Stimulated activated CD8-positive, alpha-beta memory T cell treated with anti-CD3 and anti-CD28 coated beads, Interleukin-4, amount 100 ng/mL, for 4 hours (primary cell): ENCODE measurements at places on chromosomes 5 and 9.

GRCh38 chr5:172185096-172185461, 2.9 kb downstream of the STK10 start:
- no peak for DNase-seq

DNA sequence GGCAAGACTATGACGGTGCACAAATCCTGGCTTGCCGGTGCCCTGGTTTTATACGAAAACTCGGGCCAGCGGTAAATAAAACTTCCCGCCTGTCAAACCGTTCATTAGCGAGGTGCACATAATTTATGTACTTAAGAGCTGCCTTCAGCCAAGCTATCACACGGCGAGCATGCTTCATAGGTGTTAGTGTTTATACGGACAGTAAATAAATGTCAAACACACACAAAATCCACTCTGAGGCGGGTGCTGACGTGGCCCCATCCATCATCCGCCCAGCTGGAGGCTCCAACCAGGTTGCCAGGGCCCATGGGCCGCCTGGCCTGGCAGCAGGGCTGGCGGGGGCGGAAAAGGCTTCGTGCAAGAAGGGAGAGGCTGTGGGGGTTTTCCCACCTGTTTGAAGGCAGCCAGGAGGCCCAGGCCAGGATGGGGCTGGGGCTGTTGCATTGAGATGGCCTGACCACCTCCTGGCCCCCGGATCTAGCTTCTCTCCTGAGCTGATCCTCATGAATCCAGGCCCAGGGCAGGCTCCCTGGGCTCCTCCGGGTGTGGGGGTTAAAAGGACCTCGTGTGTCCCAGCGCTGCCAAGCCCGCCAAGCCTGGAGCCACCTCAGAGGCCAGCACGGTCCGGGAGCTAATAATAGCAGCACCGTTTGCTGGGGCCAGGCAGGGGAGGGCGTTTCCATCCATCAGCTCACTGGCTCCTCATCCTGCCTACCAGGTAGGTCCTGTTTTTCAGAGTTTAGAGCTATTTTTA, 43.2 kb downstream of the BARX1 start:
- DNase-seq, result no peak

DNA sequence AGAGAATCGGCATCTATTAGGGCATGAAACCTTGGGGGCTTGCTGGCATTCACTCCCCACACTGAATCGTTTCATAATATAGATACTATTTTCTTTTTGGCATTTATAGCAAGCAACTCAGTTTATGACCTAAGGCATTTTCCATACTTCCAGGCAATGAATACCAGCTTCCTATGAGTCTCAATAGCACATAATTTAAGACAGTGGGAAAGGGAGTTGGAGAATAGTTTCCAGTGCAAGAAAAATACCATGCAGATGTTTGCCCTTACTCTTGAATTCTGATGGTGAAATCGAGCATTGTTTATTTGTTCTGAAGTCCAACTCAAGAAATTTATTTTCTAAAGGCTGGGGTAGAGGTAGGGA, 175.8 kb upstream of the KLF9 start:
- no peak for DNase-seq

DNA sequence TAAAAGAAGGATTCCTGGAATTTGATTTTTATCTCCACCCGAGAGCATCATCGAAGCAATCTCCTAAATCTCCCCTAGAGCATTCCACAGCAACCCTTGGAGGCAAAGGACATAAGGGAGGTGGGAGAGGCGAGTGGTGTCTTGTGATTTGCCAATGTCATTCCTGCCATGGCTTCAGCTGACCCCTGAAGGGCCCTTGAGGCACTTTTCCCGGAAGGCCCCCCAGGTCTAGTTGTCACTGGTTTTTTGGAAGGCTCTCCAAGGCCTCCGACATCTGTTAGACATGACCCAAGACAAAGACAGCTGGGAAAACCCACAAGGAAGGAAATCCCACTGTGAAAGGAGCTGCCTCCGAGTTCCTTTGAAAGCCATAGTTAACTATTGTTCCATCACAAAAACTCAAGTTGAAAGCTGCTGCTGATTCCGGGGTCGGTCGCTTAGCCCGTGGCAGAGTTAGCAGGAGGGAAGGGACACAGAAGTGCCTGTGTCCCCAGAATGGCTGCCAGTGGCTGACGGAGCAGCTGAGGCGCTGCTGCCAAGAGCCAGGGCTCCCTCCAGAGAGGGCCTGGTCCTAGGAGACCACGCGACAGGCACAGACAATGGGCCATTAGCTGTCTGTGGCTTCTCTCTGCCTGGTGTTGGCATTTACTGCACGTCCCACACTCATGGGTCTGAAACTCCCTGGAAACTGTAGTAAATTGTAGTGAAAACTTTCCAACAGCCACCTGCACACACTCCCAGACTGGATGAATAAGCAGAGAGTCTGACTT, 24.4 kb upstream of the TRIO start:
- DNase-seq, result no peak

DNA sequence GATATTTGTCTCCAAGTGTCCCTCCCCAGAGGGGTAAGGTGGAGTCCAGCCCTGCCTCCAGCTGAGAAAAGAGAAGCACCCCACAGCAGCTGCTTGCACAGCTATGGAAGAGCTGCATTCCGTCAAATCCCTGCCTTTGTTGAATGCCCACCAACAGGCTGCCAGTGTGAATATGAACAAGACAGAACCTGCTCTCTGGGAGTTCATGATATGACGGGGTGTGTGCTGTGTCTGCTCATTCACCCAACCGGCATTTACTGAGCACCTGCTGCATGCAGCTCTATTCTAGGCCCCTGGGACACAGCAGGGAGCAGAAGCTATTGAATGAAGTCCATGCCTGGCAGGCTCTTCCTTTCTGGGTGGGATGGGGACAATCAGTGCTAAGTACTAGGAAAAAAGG, 238.8 kb downstream of the GADD45G start:
- DNase-seq, result no peak

GRCh38 chr5:112346411-112347044, 72.5 kb downstream of the EPB41L4A start:
- DNase-seq, result no peak
